ENCODE measurements at places on chromosomes 5 and 9.

GRCh38 chr9:37677435-37677834 is 26.7 kb downstream of the FRMPD1 start:
- DNase-seq, result no peak

GRCh38 chr5:141865406-141865805 is 12.8 kb downstream of the PCDH1 start:
- no peak for DNase-seq

GRCh38 chr9:127710204-127710783 is 3.5 kb downstream of the CFAP157 start:
- DNase-seq, result no peak

DNA sequence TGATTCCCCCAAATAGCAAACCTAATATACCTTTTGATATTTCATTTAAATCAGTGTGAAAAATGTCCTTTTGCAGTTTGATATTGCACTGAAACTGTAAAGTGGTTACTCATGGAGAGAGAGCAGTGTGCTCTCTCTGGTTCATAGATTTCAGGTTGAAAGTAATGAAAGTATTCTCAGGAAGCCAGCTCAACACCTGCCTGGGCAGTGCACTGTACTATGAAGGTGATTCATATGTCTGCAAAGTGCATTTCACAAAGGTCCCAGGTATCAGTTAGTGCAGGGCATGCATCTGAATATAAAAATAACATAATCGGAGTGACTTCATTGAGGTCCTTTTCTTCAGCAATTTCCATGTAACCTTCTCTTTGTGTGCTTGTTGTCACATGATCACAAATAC is 274.3 kb downstream of the CDH18 start:
- no peak for DNase-seq

GRCh38 chr9:81490605-81491331 is 198.6 kb downstream of the TLE1 start:
- no peak for DNase-seq

- DNase-seq, result no peak
Measured at GRCh38 chr9:129987047-129987446, 55.9 kb downstream of the FNBP1 start.

DNA sequence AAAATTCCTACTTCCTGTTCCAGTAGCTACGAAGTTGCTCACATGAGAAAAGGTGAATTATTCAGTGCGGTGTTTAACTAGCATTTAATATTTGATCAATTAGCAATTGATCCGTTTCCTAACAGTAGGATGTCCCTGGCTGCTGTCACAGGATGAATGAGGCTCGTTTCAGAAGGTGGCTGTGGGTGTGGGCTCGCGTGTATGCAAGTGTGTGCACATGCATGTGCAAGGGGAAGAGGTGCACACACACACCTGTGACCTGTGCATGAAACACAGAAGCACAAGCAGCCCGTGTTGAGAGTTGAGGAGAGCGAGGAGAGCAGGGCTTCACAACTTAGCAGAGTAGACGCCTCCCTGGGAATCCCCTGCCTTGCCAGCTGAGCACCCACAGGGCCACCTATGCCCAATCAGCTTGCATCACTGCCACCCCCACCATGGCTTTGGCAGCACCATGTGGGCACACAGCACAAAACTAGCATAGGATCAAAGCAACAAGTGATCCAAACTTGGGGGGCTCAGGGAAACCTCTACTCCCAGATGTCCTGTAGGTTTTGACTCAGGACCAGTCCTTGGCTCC is 107.2 kb downstream of the C5orf15 start:
- DNase-seq, result no peak

DNA sequence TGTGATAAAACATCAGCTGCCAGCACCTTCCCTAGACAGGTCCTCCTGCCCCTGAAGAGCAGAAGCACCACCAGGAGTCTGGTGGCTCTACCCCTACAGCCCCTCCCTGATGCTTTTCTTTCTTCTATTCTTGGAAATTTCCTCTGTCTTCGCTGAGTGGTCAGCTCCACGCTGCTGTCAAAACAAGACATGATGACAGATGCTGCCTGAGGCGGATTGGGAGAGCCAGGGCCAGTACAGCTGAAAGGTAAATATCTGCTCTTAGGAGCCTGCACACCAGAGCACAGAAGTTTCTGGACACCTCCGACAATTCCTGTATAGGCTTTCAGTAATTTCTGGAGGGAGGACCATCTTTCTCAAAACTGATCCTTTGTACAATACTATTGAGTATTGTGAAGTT is 4.7 kb upstream of the OR1Q1 start:
- no peak for DNase-seq

- DNase-seq, result no peak
Measured at GRCh38 chr5:57725658-57726504, 243.3 kb upstream of the ACTBL2 start.

GRCh38 chr5:158560170-158560569 is 539.5 kb downstream of the EBF1 start:
- DNase-seq, result no peak

DNA sequence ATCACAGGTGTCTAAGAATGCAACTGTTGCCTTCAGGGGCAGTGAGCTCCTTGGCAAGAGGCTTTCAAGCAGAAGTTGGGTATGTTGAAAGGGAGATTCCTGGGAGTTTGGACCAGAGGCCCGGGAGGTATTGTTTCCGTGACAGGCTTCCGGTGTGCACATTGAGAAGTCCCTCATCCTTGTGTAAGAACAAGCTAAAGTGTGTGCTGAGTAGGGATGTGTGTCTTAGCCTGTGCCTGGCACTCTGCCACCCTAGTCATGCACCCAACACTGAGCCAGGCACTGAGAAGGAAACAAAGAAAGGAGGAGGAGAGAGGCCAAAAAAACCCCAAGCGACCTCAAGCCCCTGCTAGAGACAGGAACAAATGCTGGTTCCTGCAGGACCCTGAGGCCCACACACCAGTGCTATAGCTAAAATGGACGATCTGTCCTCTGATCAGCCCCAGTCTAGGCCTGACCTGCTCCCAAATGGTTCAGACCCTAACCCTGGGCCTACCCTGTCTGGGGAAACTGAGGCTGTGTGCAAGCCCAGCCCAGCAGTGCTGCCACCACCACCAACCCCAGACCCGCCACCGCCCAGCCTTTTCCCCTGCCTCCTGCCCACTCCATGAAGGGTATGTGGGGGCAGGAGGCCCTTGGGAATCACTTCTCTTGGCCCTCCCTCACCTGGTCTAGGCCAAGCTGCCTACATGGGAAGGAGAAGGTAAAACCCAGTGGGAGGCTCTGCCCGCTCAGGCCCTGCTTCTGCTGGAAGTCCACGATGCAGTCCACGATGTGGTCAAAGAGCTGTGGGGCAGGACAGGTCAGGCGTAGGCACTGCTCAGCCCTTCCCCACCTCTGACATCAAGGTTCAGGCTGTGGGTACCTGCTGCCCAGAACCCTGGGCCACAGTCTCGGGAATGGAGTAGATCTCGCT is 12.6 kb downstream of the HK3 start:
- no peak for DNase-seq

GRCh38 chr5:126414874-126415502 is 8.2 kb upstream of the GRAMD2B start:
- DNase-seq, result no peak

GRCh38 chr5:151741678-151742423 is 16.6 kb downstream of the ATOX1 start:
- DNase-seq, result no peak

All from CD4-positive, alpha-beta T cell treated with Interleukin-6 for 4 hours (primary cell).